ENCODE measurements at places on chromosomes 6 and 20.

- no peak for DNase-seq
Measured at GRCh38 chr20:35820715-35821114, 48.9 kb downstream of the PHF20 start.

GRCh38 chr6:11804135-11804534 lies 25.5 kb upstream of the ADTRP start:
- no peak for DNase-seq

- DNase-seq = no peak
Measured at GRCh38 chr6:250676-251075, 41.6 kb upstream of the DUSP22 start.

- DNase-seq = no peak
Measured at GRCh38 chr6:136249336-136249735, 775 bp downstream of the MTFR2 start.

GRCh38 chr20:10861619-10862018 lies 187.8 kb upstream of the JAG1 start:
- DNase-seq = no peak

DNA sequence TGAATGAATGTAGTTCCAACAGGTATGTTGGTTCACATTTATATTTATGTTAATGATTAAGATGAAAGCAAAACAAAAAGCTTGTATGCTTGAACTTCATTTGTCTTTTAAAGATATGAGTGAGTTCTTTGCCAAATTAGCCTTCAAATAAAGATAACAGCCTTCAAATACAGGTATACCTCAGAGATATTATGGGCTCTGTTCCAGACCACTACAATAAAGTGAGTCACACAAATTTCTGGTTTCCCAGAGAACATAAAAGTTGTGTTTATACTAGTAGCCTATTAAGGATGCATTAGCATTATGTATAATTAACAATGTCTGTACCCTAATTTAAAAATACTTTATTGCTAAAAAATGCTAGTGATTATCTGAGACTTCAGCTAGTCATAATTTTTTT lies 245.3 kb upstream of the MAN1A1 start:
- no peak for DNase-seq

- DNase-seq = no peak
Measured at GRCh38 chr6:69783108-69783507, 13.7 kb downstream of the LMBRD1 start.

DNA sequence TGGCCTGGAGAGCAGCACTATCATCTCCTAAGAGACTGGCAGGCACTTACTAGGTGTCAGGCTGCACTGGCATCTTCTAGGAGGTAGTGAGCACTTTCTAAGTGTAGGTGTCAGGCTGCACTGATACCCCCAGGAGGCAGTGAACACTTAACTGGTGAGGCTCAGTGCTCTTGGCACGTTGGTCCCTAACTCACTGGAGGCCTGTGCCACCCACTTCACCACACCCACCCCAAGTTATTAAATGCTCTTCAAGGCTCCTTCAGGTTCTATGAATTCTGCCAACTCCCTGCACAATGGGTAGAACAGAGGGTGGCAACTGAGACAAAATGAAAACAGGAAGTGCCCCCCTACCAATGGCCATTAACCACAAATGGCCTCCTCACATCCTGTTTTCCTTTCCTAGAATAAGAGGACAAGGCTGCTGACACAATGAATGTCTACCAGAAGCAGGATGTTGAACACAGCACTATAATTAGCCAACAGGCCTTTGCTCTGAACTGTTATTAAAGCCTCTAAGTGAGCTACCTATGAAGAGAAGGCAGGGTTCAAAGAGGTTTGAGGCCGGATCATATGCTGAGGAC lies 29.4 kb downstream of the NCOA5 start:
- DNase-seq = no peak

DNA sequence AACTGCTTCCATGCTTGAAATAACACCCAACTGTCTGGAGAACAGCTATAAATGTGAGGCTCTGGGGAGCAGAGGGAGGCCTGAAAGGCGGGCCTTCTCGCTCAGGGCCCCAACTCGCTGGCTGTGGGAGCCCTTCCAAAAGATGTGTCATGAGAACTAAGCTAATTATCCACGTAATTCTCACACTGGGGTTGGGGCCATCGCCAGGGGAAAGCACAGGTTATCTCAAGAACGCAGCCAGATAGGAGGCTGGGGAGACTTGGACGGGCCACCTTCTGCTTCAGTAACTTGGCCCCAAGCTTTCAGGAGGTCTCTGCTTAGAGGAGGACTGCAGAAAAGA lies 1.6 kb downstream of the PXDC1 start:
- no peak for DNase-seq

- no peak for DNase-seq
Measured at GRCh38 chr6:143575440-143575839, 63.9 kb upstream of the FUCA2 start.

GRCh38 chr20:64104667-64105451 lies 2.5 kb downstream of the NPBWR2 start:
- DNase-seq = no peak

DNA sequence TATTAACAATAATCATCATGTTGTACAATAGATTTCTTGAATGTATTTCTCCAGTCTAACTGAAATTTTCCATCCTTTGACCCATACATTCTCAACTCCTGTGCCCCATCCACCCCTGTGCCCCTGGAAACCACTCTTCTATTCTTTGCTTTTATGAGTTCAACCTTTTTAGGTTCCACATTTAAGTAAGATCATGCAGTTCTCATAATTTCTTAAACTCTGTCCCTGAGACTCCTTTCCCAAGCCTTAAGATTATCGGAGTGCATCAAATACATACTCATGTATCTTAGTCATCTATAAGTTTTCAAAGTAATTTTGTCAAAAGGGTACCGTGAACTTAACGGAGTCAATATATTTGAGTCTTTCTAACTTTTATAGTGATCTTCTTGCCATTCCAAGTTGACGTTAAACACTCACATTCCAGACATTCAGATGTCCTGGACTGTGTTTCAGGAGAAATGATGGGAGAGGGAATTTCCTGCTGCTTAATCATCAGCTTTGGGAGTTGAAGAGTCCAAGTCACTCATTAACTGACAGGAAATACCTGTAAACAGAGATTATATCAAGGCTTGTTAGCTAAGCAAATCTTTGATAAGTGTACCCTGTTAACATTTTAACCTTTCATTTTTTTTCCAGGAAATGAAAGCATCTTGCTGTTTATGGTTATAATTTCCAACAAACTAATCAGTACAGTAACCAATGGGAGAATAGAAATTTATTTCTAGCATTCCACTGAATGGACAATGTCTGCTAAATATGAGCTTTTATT lies 73.3 kb downstream of the ADGRG6 start:
- no peak for DNase-seq

GRCh38 chr6:39296745-39297640 lies 17.2 kb downstream of the KCNK17 start:
- DNase-seq = no peak

DNA sequence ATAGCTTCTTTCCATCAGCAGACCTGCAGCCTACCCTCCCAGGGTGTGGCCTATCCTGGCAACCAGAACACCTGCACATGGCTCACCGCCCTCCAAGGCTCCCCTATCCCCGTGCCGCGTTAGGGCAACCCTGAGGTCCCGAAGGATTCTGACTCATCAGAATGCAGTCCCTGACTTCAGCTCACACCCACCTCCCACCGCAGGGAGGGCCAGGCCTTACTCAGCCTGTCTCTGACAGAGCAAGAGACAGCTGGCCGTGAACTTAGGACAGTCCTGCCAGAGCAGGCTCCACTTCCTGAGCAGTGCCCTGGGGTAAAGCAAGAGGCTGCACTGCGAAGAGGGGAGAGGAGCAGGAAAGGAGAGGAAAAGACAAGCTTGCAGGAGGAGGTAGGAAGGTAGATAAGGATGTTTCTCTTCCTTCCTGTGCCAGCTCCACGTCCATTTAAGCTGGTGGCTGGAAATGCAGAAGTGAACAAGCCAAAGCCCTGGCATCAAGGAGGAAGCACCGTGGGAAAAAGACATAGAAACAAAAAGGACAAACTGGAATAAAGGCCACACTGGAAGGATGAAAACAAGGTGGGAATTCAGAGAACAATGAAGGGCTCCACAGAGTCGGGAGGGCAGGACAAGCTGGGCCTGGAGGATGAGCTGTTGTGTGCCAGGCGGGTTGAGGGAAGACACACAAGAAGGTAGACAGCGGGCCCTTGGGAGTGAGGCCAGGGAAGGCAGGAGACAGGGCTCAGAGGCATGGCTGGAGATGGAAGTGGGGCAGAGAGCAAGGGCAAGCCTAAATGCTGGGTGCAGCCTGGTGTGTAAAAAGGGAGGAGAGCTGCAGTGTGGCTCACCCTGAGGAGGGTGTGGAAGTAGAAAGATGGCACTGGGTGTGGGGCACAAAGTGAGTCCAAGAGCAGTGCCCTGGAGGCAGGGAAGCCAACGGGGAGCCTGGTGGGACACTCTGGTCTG lies 102.7 kb downstream of the SLC23A2 start:
- DNase-seq = no peak

GRCh38 chr6:4844108-4844507 lies 67.9 kb downstream of the CDYL start:
- no peak for DNase-seq

DNA sequence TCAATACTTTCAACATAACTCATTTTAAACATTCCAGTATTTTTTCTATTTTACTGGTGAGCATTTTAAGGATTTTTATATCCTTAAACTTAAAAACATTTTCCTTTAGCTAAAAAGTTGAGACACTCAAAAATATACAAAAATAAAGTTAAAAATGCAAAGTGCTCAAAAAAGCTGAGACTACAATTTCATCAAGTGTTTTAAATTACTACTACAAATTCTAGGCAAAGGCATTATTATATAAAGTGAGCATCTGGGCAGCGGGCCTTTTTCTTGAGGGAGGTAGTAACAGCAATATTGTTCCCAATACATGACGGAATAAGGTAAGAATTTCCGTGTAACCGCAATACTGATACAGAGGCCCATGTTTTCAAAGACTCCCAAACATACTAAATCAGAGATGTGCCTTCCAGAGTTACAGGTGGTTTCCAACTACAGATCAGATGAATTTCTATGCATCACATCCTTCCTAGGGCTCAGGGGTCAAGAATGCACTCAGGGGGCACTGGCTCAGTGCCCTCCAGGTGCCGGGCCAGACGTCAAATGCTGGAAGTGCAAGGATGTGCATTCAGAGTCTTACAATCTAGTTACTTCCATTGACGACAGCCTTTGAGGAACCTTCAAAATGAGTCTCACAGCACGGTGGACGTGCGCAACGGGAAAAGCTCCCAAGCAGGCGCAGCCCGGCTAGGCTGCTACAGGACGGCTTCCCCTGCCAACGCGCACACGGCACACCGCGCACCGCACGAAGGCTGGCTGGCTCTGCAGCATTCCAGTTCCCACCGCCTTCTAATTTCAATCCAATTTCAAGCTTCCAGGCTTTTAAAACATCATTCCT lies 1.7 kb downstream of the PHF10 start:
- DNase-seq = no peak

DNA sequence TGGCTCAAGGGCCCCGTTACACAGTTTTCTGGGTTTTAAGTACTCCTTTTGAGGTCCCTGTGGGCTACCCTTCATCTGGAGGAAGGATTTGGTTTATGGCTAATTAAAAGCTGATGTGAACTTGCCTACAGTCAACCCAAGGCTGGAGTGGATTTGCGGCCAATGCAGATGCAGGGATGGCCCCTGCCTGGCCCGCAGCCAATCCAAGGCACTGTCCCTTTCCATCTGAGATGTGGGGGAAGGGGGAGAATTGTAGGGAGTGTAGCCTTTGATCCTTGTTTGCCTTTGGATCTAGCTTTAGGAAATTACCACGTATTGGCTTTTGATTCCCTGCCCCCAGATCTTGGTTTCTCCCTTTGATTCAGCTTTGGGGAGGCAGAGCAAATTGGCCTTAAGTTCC lies 128.0 kb upstream of the GGTLC1 start:
- no peak for DNase-seq

- DNase-seq = no peak
Measured at GRCh38 chr6:79065232-79065631, 12.8 kb downstream of the PHIP start.

All from cortex of kidney (tissue), 1 donor.